ENCODE measurements at places on chromosomes 2 and 18.

DNA sequence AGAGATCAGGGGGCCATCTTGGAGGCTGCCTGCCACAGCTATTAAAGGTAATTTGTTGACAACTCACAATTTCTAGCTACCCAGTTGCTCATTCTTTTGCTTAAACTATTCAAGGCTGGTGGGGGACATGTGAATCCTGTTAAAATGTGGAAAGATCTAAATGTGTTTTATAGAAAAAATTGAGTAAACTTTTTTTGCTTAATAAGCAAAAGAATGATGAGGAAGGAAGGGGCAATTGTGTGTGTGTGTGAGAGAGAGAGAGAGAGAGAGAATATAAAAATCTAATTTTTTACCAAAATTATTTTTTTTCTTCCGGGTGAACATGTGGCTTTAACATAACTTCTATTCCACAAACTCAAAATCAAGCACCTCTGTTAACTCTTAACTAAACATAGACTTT lies 5.2 kb upstream of the IL1RL1 start:
- DNase-seq = no peak

GRCh38 chr2:238162846-238163441 lies 4.2 kb downstream of the ERFE start:
- DNase-seq = no peak

DNA sequence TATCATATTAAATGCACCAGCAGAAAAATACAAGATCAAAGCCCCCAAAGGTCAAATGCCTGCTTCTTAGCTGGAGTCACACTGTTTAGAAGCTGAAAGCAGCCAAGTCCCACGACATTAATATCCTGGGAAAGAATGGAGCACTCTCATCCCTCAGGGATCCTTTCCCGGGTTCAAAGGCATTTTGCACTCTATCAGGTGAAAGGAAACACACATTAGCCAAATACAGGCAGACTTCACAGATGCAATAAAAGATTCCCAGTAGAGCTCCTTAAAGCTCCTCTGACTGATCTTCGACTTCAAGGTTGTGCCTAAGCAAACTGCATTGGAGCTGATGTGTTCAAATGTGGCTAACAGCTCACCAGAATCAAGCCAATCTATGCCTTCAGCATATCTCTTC lies 158.4 kb downstream of the RNF152 start:
- no peak for DNase-seq

- DNase-seq = no peak
These were observed 36.4 kb downstream of the FAM168B start for GRCh38 chr2:131056932-131057287.

DNA sequence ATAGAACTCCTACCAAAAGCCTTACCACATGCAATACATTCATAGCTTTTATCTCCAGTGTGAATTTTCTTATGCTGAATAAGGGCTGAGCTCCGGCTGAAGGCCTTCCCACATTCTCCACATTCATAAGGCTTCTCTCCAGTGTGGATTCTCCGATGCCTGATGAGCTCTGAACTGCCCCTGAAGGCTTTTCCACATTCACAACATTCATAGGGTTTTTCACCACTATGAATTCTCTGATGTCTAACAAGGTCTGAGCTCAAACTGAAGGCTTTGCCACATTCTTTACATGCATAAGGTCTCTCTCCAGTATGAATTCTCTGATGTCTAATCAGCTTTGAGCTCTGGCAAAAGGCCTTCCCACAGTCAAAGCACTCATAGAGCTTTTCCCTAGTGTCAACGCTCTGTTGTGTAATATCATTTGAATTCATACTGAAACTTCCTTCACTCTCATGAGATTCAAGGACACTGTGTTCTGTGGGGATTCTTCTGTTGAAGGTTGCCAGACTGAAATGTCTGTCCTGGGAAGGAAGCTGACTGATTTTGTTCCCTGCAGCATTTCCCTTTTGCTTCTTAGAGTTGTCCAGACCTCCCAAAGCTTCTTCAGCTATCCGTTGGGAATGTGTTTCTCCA lies 12.9 kb downstream of the ZNF397 start:
- no peak for DNase-seq

GRCh38 chr18:37497853-37498518 lies 67.6 kb downstream of the CELF4 start:
- DNase-seq = no peak

DNA sequence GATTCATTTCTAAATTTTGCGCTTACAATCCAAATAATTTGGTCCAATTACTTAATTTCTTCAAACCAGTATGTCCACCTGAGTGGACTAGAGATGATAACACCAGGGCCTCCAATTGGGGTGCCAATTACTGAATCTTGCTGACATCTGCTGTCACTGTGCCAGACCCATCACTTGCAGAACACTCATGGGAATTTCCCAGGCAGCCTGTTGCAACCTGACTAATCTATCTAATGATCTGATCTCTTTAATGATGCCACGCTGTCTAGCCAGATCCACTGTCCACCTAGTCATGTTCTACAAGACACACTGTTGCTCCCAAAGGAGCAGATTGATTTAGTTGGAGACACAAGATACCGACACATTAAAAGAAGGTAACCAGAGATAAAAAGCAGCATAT lies 11.8 kb upstream of the LRP1B start:
- no peak for DNase-seq

- no peak for DNase-seq
These were observed 115.1 kb upstream of the NOSTRIN start for GRCh38 chr2:168687314-168687713.

DNA sequence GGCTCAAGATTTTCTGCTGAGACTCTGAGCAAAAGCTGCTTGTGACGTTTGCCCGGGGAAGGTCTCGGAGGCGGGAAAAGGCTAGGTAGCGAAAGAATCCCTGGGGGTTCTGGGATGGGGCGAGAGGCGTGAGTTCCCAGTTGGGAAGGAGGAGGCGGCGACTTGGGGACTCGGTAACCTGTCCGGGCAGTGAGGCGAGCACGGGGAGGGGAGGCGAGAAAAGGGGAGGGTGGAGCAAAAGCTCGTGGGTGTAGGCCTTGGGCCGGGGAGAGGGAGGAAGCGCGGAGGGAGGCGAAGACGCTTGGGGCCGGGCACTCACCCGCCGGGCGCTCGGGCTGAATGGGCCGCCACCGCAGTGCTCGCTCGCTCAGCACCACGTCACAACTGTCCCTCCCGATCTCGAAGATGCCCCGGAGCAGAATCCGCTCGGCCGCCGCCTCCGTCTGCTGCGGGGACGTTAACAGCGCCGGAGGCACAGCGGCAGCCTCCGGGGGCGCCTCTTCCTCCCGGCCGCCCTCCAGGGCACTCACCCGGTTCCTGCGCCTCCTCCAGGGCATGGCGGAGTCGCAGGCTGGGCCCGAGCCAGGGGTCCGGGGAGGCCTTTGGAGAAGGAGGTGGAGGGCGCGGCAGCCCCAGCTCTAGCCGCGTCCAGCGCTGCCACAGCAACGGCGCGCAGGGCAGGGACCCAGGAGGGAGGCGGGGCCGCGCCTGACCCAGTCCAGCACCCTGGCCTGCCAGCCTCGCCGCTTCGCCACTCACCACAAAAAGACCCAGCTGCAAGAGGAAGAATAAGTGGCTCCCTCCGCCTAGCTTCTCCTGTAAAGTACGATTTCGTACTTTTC lies at the start of gene CERKL:
Gene CERKL, minus strand, starts transcription at position 656 of the 842 bp plus-strand sequence. Its CDS starts 99 bp downstream, at position 557.
- no peak for DNase-seq

DNA sequence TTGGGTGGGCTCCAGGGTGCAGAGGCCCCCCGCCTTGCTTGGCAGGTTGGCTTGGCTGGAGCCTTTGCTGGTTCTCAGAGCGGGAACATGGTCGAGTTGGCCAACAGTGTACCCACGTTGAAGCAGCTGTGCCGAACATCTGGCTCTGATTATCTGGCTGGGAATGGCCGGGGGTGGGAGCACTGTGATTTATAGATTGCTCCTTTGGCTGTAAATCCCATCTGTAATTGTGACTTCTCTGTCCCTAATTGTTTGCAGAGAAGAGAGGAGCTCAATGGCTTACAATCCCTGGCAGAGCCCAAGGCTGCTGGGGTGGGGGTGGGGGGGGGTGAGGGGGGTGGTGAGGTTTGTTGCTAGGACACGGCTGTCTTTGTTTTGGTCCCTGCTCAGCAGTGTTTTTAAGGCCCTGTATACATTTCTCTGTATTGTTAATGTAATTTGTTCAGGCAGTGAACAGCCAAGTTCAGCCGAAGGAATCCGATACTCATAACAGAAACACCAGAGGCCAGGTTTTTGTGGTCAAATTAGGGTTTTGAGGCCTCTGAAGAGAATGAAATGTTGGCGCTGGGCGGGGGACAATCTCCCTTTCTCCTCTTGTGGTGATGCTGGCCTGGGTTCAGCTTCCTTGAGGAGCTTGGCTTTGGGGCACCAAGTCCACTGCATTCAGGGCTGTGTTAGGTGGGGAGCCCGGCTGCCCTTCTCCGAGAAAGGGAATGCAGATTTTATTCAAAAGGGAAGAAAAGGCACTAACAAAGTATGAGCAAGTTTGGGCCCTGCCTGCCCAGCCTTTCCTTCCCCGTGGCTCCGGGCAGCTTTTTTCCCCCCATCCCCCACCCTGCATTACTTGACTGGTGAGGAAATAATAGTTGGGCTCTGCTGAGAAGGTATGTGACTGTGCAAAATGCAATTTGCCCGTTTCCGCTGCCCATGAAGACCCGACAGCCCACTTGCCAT lies 82.5 kb downstream of the TCF7L1 start:
- no peak for DNase-seq

DNA sequence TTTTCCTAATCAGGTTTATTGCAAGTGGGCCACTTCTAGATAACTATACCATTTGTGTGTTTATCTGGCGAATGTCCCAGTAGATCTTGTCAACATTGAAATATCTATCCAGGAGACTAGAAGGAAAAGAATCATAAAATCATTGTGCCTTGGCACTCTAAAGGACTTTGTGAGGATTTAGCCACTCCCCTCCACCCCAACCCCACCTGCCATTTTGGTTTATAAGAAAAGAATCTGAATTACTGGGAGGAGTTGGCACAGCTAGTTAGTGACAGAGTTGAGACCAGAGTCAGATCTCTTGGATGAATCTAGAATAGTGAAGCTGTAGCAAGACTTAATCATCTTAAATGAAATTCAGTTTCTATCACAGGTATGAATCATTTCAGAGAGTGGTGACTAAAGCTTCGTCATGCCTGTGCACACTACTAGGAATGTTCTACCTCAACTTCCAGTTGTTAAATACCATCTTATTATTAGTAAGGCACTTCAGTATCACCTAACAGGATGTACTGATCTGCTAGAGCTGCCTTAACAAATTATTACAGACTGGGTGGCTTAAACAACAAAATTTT lies 212.7 kb upstream of the SLC14A2 start:
- DNase-seq = no peak

- DNase-seq = no peak
These were observed 77.6 kb upstream of the ZNF516 start for GRCh38 chr18:76572518-76573247.

- no peak for DNase-seq
These were observed 398.8 kb upstream of the TRIB2 start for GRCh38 chr2:12317814-12318426.

GRCh38 chr2:238169708-238170251 lies 11.0 kb downstream of the ERFE start:
- DNase-seq = no peak

GRCh38 chr2:85802354-85803103 lies 48.7 kb downstream of the ATOH8 start:
- DNase-seq = no peak

- DNase-seq = no peak
These were observed 34.9 kb downstream of the SUCLG1 start for GRCh38 chr2:84424152-84424551.

- DNase-seq = no peak
These were observed 45.9 kb downstream of the KDM3A start for GRCh38 chr2:86487062-86487461.

GRCh38 chr18:35974181-35974580 lies 1.7 kb downstream of the RMP24 start:
- no peak for DNase-seq

GRCh38 chr2:210162466-210163124 lies 8.6 kb downstream of the KANSL1L start:
- no peak for DNase-seq

GRCh38 chr2:232563580-232563979 lies 13.1 kb downstream of the EIF4E2 start:
- DNase-seq = no peak

DNA sequence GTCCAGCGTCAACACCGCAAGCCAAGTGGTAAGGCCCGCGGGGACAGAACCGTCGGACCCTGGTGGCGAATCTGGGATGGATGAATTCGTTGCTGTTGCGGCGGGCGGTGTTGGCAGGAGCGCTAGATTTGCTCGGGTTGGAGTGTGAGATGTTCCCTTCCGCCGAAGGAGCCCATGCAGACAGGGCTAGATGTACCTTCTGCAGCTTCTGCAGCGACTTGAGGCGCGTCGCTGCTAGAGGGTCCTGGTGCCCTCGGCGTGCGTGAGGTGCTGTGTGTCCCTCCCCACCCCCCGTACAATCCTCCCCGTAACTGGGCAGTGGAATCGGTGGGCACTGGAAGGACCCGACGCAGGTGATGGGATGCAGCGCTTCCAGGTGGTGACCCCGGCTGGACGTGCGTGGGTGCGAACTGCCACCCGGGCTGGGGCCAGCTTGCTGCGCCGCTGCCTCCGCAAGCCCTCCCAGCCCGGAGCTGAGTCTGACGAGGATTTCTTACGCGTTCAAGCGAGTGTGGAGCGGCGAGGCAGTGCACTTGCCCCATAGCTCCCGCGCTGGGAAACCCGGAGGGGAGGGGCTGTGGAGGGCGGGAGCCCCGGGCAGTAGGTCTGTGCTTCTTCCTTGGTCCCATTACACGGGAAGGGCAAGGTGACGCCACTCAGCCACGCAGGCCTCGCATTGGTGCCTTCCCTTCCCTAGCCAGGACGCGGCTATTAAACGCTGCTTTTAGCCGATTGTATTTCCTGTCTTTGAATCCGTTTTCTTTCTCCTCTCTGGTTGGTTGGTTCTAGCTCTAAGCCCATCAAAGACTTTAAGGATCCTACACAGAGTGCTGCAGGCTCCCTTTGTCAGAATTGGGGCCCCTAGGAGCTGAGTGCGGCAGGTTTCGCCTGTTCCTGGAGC lies 34.2 kb downstream of the CHRNA1 start:
- DNase-seq = peak; percentile 23

DNA sequence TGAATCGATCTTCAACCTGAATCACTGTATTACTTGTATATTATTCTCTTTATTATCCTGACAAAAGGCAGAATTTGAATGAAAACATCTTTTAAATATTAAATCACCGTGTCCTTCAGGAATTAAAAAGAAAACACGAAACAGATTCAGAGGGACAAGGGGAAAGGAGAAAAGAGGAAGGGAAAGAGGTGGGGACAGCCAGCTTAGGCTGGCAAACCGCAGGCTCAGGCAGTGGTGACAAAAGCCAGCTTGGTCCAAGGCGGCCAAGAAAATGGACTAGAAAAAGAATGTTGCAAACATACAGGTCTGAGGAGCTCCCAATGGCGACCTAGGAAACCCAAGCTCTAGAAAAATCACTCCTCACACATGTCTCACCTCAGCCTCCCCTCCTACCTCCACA lies 6.8 kb downstream of the B4GALT6 start:
- DNase-seq = no peak

GRCh38 chr2:197997083-197997541 lies 192.7 kb downstream of the PLCL1 start:
- DNase-seq = no peak

DNA sequence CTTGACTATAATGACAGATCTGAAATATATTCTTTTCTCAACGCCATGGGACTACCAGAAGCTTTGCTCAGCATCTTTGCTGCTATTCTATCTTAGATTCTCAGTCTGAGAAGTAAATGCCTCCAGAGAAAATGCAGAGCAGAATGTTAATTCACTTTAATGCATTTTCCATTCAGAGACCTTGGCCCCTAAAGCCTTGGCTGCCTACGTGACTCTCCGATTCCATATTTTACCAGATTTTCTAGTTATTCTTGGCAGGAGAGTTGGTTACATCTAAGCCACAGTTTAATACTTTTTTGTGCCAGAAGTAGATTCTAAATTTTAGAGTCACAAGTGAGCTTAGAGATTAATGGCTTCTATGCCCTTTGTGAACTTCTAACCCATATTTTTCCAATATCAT lies 837.1 kb upstream of the POU3F3 start:
- DNase-seq = no peak

- DNase-seq = no peak
These were observed 253.8 kb downstream of the TGIF1 start for GRCh38 chr18:3703732-3704176.
